Midbrain (tissue), 1 donor: ENCODE measurements at places on chromosomes 12 and 14.

DNA sequence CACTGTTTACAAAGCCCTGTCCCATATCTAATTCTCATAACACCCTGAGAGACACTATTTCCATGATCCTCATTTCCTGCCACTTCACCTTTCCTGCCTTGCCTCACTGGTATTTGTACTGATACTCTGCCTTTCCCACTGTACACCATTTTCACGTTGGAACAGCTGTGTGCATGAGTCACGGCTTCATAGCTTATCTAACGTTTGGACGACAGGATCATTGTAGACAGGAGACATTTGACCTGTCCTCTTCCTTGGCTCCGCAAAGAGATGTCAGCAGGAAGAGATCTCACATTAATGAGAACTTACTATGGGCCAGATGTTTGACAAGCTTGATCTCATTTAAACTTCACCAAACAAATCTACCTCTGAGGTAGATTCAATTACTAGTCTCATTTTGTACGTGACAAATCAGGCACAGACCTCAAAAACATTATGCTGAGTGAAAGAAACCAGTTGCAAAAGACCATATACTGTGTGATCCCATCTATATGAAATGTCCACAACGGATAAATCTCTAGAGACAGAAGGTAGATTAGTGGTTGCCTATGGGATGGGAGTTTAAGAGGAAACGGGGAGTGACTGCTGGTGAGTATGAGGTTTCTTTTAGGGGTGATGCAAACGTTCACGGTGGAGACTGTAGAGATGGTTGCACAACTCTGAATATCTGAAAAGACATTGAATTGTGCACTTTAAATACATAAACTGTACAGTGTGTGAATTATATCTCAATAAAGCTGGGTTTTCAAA is 71.2 kb downstream of the KCNK13 start:
- no peak for DNase-seq

DNA sequence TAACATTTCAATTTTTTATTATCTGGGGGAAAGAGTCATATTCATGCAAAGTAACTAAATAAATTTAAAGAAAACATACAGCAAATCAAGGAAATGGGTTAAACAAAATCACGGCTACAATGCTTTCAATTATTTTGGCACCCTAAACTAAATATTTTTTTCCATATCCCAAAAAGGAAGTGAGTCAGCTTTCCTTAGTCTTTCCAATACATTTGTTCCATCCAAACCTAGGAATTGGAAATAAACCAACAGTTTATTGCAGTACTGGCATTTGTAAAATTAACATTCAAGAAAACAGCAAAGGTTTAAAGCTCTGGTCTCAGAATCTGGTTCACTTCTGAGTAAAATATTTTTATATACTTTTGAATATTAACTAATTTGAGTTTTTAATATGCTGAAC is 89.2 kb downstream of the BCL2L14 start:
- no peak for DNase-seq

DNA sequence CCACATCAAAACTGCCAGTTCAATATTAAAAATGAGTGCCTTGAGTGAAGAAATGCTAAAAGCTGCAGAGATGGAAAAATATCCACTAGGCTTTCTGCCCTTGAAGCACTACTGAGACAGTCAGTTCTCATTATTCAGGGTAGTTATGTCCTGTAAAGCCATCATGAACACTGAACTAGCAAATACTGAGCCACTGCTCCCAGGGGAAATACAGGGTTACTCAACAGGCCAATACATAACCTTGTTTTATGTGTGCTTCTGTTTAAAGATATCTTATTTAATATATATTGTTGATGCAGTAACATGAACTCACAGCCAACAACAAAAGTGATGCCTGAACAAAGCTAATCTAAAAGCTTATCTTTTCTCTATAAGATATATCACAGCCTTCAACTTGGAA is 3.3 kb downstream of the RAD52 start:
- DNase-seq, result no peak

GRCh38 chr12:95615749-95616148 is 64.5 kb upstream of the USP44 start:
- DNase-seq, result no peak

DNA sequence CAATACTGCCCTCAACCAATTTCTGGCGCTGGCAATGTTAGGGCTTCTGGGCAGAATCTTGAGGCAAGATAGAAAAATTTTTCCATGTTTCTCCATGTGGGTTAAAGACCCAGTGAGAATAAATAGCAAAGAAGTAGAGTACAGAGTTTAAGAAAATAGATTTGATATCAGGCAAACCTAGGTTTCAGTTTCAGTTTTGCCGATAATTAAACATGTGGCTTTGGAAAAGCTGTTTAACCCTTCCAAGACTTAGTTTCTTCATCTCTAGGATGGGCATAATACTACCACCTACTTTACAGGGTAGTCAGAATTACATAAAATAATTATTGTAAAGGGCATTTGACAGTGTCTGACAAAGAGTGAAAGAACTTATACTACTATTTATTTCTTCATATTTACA is 360.4 kb downstream of the PCNX1 start:
- no peak for DNase-seq

DNA sequence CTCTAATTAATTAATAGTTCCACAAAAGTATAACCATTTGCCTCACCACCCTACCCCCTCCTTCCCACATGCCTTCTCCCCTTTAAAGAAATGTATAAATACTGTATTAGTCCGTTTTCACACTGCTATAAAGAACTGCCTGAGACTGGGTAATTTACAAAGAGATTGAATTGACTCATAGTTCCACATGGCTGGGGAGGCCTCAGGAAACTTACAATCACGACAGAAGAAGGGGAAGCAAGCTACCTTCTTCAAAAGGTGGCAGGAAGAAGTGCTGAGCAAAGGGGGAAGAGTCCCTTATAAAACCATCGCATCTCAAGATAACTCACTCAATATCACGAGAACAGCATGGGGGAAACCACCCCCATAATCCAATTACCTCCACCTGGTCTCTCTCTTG is 8.2 kb upstream of the RESF1 start:
- DNase-seq, result no peak

DNA sequence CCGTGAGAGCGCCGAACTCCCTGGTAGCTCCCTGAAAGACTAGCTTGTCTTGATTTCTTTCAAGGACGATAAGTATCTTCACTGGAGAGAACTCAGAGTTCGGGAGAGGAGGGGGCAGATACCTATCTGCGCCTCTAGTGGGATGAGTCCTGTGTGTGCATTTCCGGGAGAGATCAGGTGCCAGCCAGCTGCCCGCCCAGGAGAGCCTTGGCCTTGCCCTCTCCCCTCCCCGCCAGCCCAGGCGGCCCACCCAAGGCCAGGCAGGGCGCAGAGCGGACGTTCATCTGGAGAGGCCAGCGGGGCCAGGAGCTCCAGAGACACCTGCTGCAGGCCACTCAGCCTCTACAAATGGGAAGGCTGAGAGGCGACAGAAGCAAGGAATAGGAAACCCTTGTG is 1.0 kb downstream of the CD9 start:
- DNase-seq, result no peak

DNA sequence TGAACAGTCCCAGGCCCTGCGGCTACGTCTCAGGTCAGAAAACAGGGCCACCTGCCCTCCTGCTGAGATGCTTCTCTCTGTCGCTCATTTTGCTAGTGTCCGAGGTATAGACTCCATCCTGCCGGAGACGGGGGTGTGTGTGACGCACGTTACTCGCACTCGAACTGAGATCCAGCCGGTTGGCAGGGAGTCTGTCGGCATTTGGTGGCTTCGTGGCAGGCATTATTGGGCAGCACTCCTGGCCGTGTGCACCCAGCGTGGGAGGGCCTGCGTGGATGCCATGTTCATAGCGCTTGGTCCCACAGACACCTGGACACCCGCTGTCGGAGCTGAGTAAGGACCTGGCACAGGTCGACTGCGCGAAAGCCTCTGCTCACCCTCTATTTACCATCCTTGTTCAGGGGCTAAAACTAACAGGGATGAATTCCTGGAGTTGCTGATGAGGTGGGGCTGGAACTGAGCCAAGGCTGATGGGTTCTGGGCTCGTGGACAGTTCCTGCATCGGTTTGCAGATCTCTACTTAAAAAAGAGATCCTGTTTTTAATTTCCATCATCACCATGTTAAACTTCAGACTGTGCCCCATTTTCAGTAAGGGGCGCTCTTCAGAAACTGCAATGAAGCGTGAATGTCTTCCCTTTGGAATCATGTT is 28.6 kb downstream of the AACS start:
- DNase-seq, result no peak

DNA sequence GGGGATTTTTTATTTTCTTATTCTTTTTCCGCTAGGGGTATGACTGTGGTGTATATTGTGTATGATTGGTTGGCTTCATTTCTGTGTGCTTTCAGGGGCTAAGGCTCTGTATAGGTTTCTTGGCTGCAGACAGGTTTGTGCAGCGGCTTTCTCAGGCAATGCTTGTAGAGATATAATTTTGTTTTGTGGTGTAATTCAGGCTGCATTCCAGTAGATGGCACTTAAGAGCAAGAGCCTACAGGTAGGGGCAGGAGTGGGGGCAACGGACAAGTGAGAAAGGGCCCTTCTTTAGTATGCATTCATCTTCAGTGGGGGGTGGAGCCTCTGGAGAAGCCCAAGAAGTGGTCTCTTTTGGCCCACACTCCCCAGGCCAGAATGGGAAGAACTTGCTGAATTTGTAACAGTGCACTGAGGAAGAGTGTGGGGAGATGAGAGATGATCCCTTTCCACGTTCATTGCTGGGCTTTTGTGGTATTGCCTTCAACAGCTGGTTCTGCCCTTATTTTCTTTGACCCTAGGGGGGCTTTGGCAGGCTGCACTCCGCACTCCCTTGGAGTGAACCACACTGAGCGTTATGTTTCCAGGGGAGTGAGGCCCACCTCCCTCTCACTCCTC is 78.6 kb downstream of the IFNG-AS1 start:
- DNase-seq, result no peak

GRCh38 chr14:34347683-34348082 is 114.4 kb downstream of the SPTSSA start:
- no peak for DNase-seq

GRCh38 chr12:9740106-9740750 is 7.3 kb upstream of the CLECL1 start:
- no peak for DNase-seq

- DNase-seq, result peak; percentile 9
Measured at GRCh38 chr14:71931492-71932228, 569 bp upstream of the RGS6 start.

- DNase-seq, result no peak
Measured at GRCh38 chr12:45290216-45290605, 74.3 kb downstream of the ANO6 start.

- no peak for DNase-seq
Measured at GRCh38 chr12:82690006-82690405, 3.3 kb downstream of the TMTC2 start.
